OCI-LY7 (cell line): ENCODE measurements at places on chromosomes 7 and 10. TPM values are rescaled to one million over a fixed set of nuclear protein-coding genes. Genes with fewer than 3 reads are reported as not detected.

SLC25A40 gene
- total RNA-seq = 53.6 and 66.1 TPM in 2 replicates

GPR158 gene
- not detected in 2 replicates for total RNA-seq

CALHM2 gene
- total RNA-seq = not detected in 2 replicates

OPALIN gene
- total RNA-seq = not detected in 2 replicates

SEC31B gene
- 21.3 and 26.0 TPM in 2 replicates for total RNA-seq

WNT8B gene
- not detected in 2 replicates for total RNA-seq

DTX2 gene
- 26.1 and 27.8 TPM in 2 replicates for total RNA-seq
